ENCODE measurements at places on chromosomes 13 and 19.

DNA sequence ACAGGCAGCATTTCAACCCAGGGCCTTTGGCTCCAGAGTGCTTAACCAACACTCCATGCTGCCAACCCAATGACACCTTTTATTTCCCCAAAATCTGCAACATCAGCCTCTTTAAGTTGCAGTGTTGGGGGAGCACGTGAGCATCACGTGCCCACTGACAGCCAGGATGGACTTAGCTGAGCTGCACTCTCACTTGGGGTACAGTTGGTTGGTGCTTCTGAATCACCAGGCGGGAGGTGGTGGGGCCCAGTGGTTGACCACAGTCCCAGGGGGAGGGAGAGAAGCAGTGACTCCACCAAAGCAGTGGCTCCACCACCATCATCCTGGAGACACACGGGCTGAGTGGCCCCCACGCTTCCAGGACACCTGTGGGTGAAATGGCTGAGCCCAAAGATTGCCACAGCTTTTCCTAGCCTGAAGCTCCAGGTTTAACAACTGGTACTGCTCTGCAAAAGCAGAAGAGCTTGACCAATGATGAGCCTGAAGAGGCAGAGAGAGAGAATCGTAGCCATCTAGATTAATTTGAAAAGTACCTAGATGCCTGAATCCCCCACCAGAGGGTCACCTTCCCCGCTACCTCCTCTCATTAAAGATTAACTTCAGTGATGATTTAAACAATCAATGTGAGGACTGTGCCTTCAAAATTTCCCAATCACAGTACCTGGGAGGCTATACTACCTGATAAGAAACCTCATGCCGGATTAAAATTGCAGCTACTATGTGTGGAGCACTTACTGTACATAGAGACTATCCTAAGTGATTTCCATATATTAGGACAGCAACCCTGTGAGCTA is 193.8 kb downstream of the FOXO1 start:
- no peak for DNase-seq

- peak; percentile 4 for DNase-seq
Measured at GRCh38 chr13:45933203-45933908, 81.8 kb upstream of the SIAH3 start.

GRCh38 chr19:11339254-11340098 is at the start of gene RAB3D:
RAB3D (minus strand) TSS chr19:11339657; CDS start chr19:11337399, 2,258 bp downstream.
- peak; percentile 78 for DNase-seq

DNA sequence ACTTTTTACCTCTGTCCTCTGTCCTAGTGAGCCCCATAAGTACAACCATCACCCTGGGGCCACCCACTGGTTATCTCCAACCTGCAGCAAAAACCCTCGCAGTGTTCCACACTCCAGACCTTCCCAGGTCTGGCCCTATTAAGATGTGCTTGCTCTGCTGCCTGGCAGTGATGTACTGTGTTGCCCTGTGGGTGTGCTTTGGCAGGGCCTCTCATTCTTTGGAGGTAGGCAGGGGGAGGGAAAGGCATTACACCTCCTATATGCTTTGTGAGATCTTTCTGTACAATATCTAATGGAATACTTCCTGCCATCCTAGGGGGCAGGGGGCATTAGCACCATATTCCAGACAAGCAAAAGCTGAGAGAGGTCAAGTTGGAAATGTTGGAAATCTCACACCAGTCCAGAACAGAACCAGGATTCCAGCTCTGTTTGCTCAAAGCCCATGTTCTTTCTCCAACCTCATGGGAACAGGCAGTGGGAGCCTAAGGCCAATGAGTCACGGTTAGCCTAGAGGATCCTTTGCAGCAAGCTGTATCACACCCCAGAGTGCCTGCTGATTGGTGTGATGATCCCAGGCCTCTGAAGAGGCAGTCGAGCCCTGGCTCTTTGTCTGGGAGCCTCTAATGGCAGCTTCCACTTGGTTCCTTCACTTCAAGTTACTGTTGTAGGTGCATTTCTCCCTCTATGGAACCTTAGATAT is 59.7 kb upstream of the UBL3 start:
- DNase-seq = no peak

DNA sequence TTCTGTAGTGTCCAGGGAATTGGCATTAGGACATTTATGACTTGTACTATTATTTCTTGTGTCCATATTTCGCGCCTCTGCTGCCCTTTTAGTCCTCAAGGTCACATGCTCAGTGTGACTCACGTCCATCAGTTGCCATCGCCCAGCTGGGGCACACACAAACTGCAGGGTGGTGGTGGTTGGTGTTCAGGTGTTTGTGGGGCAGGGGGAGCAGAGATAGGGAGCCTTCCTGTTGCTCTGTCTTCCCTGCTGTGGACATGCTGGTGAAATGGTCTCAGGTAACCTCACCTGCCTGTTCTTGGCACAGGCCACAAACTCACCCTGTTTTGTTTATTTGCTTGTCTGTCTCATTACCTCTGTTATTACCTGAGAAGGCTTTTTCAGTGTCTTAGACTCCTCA is 22.4 kb downstream of the PRR12 start:
- no peak for DNase-seq

DNA sequence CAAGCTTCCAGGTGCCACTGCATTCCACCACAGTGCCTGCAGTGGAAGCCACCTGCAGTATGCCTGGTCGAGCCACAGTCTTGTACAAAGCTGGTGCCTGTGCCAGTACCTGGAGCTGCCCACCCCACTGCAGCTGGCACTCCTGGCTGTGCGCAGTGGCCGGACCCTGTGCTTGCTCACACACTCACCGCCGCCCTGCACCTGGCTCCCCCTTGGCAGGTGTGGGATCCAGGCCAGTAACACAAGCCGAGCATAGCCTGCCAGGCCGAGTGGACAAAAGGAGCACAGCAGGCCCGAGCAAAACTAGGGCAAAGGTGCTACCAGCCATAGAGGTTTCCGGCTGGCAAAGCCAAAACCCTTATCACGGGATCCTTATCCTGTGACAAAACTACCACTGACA is 18.5 kb downstream of the UGGT2 start:
- DNase-seq = no peak

DNA sequence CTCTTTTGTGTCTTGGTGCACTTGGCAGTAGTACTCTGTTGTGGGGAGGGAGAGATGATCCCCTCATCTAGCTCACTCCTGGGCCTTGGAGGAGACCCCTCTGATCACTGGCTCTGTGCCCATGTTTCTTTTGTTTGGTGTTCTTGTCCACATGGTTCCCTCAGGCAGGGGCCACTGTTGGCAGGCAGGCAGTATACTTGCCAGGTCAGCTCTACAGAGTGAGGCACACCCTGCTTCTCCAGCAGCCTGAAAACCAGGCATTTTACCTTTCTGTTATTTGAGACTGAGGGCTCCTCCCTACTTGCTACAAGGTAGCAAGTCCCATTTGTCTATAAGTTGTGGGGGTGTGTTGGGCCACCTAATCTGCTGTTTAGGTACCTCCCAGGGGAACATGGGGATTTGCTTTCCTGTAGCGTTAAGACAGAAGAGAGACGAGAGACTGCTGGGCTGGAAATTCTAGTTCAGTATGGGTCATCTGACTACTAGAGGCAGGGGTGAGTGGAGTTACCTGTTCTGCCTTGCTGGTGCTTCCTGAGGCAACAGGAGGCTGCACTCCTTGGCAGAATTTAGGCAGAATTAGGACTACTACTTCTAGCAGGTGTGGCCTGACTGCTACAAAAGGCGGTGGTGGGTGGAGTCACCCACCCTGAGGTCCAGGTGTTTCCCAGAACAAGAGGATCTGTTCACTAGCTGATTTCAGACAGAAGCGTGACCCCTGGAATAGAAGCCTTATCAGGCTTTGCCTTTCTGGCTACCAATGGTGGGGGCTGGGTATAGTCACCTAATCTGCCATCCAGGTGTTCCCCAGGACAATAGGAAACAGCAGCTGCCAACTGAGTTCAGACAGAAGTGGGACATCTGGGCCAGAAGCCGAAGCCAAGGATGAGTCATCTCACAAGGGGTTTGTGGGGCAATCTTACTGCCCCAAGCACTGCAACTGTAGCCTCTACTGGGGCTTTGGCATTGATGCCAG is 843.0 kb upstream of the ATXN8OS start:
- no peak for DNase-seq

GRCh38 chr13:30918662-30919405 is 12.8 kb downstream of the MEDAG start:
- DNase-seq = no peak

- DNase-seq = no peak
Measured at GRCh38 chr13:30113983-30114570, 193.3 kb downstream of the KATNAL1 start.

DNA sequence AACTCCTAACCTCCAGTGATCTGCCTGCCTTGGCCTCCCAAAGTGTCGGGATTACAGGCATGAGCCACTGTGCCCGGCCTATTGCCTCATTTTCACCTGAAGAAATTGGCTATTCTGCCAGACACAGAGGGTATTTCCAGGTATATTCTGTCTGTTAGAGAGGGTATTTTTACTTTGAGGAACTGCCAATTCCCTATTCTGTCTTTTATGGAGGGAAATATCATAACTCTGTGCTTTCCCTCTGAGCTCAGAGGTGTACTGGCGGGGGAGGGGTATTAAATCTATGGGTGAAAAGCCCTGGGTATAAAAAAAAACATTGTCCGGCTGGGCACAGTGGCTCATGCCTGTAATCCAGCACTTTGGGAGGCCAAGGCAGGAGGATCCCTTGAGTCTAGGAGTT is 24.8 kb downstream of the TSKS start:
- DNase-seq = no peak

DNA sequence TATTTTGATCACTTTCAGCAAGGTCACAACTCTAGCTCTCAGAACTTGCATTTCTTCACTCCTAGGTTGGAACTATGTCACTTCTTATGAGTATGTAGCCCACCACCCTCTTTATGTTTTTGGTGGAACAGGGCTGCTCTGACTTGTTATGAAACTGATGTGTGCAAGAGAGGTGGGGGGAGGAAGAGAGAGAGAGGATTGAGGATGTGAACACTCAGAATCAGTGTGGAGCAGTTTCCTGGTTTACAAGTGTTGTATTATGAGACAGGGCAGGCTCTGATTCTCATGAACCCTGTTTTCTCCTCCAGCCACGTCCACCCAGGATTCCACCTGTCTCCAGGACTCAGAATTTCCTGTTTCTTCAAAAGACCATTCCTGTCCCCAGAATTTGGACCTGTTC is 16.1 kb downstream of the ZNF317 start:
- DNase-seq = no peak

DNA sequence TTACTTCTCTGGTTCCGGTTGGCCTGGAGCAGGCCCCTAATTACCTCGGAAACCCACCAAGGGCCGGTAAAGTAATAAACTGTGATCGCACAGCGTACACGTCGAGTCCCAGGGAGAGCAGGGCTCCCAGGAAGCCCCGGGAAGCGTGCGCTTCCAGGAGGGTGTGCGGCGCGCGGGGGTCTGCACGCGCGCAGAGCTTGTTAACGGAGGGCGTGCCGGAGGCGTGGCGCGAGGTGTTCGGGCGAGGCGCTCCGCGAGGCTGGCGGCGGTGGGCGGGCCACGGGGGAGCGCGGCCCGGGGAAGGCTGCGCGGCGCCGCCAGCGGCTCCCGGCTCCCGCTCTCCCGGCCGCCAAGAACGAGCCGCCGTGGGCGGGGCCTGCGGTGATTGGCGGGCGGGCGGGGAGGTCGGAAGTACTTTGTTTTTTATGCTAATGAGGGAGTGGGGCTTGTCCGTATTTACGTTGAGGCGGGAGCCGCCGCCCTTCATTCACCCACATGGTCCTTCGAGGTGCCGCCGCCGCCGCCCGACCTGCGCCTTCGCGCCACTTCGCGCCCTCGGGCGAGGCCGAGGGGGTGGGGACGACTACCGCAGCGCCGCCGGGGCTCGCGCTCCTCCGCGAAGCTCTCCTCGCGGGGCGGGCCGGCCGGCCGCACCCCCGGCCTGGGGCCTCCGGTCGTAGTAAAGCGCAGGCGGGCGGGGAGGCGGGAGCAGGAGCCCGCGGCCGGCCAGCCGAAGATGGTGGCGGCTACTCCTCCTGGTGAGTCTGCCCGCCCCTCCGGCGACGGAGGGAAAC is at the start of gene MIR17HG:
Gene MIR17HG (plus strand): TSS at position 486 of the 794 bp plus-strand sequence.
- DNase-seq = peak; percentile 86

DNA sequence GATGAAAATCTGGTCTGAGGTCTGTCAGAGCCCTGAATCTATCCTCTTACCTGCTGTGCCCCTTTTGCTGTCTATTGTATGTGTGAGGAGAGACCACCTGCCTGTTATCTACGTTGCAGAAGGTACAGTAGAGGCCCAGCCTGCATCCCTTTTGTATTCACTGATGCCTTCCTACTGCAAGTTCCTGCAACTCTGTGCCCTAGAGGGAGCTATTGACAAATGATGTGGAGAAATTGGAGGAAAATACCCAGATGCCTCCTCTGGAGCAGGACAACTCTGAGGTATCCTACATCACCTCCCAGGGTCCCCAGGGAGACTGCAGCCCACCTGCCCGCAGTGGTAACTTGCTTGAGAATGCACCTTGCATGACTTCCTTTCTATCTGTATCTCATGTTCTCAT is 33.7 kb downstream of the SIAH3 start:
- no peak for DNase-seq

- DNase-seq = peak; percentile 69
Measured at GRCh38 chr19:48319647-48320541, 5.5 kb upstream of the EMP3 start.

DNA sequence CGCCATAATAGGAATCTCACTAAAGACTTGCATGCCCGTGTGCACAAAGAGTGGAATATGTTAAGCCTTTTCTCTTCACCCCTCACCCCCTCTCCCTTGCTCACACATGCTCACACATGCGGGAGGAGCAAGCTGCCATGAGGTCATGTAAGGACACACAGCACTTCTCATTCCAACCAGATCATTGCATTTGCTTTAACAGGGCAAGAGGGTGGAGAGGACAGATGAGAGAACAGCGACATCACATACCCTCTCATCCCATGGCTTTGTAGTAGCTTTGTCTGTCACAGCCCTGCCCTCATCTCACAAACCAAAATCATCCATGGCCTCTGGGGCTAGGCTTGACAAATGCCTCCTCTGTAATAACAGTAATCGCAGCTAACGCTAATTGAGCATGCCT is 145.6 kb upstream of the FRY start:
- no peak for DNase-seq

DNA sequence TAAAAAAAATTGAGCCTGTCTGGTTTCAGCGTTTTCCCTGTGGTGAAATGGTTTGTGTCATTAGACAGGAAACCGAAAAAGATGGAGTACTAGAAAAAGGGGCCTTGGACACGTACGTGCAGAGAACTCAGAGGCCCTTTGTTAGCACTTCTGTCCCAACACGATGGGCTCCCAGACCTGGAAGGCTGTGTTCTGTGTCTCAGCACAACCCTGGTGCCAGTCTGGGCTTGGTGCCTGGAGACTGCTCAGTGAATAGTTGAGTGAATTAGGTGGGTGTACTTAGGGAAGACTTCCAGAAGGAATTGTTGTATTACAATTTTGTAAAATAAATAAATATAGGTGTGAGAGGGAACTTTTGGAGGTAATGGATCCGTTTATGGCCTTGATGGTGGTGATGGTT is 8.7 kb downstream of the ZNF71 start:
- DNase-seq = no peak

- no peak for DNase-seq
Measured at GRCh38 chr13:31248965-31249539, 49.3 kb downstream of the B3GLCT start.

- no peak for DNase-seq
Measured at GRCh38 chr19:4690361-4690760, 20.2 kb upstream of the MYDGF start.

DNA sequence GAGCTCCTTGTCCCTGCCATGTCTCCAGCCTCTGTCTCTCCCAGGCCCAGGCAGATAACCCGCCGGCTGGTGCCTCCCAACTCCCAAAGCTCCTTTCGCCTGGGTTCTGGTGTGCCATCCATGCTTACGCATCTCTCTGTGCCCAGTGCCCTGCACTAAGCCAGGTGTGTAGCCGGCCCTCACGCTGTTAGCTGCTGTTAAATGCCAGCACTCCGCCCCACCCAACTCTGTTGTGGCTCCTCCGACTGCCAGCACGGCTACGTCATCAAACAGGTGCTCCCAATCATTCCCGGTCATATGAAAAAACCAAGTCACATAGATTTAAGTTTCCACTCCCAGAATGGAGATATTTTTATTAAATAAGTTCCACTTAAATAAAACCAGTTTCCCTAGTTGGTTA is 7.0 kb upstream of the HSPH1 start:
- DNase-seq = no peak

Measured in stimulated activated CD8-positive, alpha-beta memory T cell treated with anti-CD3 and anti-CD28 coated beads, Interleukin-4, amount 100 ng/mL, for 24 hours (primary cell).